ENCODE measurements at places on chromosomes 4 and X.

DNA sequence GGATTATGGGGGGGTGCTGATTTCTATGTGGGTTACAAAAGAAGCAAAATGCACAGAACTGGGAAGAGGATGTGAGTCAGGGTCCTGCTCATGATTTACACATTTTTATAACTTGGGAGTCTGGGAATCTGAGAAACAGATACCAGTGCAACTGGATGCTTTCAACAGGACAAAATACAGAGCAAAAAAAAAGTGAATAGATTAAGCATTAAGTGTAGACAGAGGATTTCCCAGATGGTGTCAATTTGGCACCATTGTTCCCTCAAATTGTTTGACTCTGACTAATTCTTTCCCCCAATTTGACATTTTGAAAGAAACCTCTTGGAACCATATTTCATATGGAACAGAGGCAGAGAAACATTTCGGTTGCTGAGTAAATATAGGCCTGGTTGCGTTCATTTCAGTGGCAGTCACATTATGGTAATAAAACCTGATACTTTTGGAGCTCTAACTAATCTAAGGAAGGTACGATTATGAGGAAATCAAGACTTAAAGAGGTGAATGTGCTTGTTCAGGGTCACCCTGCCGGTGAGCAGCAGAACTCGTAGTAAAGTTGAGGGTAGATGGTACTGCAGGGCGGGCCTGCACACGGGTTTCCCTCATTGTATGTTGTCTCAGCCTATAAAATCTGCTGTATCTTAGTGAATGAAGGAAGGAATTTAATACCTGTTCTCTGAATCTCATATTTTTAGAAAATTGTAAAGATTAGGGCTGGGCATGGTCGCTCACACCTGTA lies 18.7 kb upstream of the CDKL5 start:
- no peak for DNase-seq

DNA sequence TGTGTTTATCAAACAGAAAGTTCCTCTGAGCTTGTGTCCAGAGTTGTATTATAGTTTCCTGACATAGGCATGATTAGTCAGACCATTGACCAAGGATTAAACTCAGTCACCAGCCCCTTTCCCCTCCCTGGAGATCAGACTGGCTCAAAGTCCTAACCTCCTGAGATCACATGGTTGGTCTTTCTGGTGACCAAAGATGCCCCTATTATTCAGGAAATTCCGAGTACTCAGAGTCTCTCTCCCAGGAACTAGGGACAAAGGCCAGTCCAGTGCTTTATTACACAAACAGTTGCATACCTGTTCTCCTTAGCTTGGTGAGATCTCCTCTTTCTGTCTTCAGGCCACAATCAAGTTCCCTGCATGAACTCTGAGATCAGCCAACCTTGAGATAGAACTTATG lies 14.5 kb upstream of the ENPP6 start:
- no peak for DNase-seq

- no peak for DNase-seq
Measured at GRCh38 chr4:141905751-141906150, 269.4 kb downstream of the IL15 start.

DNA sequence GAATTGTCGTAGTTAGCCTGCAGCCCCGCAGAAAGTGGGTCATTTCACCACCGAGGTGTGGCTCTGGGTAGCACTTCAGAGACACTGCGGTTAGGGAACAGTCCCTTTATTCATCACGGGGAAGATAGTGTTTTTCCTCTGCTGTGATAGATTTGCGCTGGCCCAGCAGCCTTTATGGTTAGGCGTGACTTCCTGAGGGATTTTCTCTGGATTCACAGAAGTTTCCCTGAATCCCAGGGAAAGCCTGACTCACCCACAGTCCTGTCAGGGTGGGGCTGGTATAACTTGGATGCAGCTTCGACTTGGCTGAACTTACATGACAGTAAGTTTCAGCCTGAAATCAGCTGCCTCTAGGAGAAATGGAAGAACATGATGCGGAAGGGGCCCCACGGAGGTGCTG lies 196.3 kb upstream of the HHIP start:
- DNase-seq = no peak

DNA sequence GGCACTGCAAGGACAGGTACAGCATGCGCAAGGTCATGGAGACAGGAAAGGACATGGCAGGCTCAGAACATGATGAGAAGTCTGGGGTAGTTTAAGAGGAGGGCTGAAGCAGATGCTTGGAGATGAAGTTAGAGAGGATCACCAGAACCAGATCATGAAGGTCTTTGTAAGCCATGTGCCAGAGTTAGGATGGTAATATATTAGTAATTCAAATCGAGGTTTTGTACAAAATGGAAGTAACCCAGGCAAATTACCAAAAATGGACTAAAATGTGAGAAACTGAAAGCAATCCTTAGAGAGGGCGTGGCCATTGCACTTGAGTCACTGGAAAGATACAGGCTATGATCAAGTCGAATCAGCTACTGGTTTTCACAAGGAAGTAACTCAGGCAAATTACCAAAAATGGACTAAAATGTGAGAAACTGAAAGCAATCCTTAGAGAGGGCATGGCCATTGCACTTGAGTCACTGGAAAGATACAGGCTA lies 13.5 kb downstream of the RXFP1 start:
- DNase-seq = peak; percentile 98

DNA sequence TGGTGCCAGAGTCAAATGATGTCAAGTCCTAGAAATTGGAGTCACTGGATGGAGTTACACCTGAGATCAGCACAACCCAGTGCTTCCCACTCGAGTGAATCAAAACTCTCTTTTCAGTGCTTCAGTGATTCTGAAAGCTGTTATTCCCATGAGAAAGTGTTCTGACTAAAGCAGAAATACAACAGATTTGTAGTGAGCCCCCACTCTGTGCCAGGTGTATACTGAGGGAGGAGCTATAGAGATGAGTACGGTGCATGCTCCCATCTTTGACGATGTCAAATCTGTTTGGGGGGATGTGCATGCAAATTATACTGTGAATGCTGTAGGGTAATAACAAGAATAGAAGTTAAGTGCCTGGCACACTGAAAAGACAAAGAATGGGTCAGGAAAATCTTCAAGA lies 330.2 kb downstream of the HS3ST1 start:
- DNase-seq = no peak

DNA sequence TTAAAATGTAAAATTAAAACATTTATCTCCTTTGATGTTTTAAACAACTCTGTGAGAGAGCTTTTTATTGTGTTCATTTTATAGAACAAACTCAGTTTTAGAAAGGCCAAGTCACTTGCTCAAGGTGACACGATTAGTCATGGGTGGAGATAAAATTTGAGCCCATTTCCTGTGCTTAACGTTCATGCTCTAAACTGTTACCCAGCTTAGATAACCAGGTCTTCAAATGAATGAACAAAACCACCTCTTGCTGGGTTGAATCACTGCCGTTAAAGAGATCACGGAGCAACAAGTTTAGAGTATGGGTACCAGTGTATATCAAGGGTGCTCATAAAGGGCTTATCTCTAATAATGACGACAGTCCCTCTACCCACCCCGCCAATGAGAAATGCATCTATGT lies 10.2 kb upstream of the CASK start:
- peak; percentile 8 for DNase-seq

DNA sequence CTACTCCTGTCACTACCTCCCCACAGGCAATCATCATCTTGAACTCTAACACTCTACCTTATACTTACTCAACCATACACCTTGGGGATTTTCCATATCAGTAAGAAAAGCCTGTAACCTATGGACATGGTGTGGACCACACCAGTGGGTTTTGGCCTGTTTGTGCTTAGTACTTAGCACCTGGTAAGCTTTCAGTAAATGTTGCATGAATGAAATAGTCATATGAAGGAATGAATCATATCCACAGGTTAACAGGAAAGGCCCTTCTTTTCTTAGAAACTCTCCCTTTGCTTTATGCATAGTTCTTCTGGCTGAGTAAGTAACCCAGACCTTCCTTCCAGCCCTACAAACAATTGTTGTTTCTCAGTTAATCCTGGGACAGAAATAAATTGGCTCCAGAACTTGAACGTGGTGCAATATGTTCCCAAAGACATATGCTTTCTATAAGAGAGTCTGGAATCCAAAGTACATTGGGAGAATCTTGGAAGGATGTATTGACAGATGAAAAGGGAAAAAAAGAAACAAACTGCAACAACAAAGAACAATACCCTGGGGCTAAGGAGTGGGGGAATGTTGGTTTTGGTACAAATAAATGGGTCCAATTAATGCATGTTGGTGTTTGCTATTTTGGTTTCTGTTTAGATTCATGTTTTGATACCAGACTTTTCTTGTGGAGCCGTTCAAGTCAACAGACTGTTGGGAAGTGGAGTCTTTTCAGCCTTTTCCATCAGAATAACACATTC lies 27.8 kb downstream of the RASL11B start:
- DNase-seq = no peak

GRCh38 chr4:81522711-81523110 lies 51.0 kb upstream of the RASGEF1B start:
- no peak for DNase-seq

DNA sequence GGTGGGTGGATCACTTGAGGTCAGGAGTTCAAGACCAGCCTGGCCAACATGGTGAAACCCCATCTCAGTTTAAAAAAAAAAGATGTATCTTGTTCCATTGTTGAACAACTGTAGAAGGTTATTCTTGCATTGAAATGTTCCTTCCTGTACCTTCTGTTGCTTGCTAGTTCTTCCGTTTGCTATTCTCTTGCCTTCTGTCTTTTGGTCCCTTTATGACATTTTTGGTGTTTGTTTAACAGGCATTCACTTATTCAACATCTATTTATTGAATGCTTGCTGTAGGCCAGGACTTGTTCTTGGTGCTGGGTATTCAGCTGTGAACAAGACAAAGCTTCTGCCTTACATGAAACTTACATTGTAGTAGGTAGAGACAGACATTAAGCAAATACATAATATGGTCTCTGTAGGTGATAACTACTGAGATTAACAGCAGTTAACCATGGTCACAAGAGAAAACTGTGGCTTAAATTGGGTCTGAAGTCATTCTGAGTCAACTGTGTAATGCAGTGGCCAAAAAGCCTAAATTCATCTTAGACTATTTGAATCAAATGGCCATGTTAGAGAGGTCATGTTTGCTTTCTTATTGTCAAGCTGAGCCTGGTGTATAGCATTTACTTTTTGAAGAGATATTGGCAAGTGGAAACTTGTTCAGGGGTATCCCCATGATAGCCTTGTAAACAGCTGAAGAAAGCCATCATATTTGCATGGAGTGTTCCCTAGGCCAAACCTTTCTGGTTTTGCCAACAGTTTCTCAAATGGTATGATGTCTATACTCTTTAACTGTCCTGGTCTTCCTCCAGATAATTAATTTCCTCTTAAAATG lies 35.6 kb downstream of the GAB1 start:
- DNase-seq = no peak

GRCh38 chr4:24630937-24631336 lies 46.6 kb upstream of the DHX15 start:
- peak; percentile 27 for DNase-seq

- DNase-seq = no peak
Measured at GRCh38 chr4:64272432-64272831, 136.8 kb downstream of the TECRL start.

- no peak for DNase-seq
Measured at GRCh38 chr4:63831590-63832155, 577.6 kb downstream of the TECRL start.

DNA sequence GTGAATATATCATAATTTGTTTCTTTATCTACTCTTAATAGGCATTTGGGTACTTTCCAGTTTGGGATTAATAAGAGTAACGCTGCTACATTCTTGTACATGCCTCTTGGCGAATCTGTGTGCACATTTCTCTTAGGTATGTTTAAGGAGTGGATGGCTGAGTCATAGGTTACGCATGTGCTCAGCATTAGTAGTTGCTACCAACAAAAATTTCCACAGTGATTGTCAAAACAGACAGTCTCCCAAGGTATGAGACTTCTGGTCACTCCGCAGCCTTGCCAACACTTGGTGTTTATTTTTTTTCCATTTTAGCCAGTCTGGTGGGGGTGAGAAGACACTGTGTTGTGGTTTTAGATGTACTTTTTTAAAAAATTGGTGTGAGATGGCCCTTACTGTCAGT lies 44.6 kb downstream of the FGFBP1 start:
- no peak for DNase-seq

GRCh38 chr4:95295157-95295556 lies 253.6 kb downstream of the UNC5C start:
- no peak for DNase-seq

DNA sequence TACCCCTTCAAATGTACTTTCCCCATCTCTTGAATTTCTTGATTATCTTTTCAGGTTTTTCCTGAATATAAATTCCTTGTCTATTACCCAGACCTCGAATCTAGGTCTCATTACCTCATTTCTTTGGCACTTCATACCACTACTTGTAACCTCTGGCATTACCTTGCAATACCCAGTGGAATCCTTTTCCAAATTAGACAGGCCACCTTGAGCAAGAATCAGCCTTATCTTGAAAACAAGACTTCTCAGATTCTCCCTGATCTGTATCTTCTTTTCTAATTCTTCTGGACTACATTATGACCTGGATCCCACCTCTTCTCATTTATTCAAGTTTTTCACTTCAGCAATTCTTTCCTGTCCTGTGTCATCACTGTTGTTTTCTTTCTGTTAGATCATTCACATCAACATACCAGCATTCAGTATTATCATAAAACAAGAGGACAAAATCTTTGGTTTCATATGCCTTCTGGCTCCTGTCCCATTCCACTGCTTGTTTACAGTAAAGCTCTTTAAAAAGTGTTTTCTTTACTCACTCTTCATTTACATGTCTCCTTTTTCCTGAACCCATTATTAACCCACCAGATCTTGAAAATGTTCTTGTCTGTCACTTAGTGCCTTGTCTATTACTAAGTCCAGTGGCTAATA lies 275.6 kb upstream of the HS3ST1 start:
- DNase-seq = no peak

DNA sequence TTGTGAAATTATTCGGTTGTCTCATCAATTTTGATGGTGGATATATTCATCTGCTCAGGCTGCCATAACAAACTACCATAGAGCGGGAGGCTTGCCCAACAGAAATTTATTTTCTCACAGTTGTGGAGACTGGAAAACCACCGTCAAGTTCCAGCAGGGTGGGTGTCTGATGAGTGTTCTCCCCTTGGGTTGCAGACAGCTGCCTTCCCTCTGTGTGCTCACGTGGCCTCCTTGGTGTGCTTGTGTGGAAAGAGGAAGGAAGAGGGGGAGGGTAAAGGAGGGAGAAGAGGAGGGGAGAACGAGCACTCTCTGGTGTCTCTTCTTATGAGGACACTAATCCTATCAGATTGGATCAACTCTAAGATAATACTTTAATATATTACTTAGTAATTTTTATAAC lies 123.8 kb upstream of the TEX13D start:
- peak; percentile 57 for DNase-seq

- DNase-seq = no peak
Measured at GRCh38 chrX:16838202-16839066, 31.7 kb downstream of the RBBP7 start.

DNA sequence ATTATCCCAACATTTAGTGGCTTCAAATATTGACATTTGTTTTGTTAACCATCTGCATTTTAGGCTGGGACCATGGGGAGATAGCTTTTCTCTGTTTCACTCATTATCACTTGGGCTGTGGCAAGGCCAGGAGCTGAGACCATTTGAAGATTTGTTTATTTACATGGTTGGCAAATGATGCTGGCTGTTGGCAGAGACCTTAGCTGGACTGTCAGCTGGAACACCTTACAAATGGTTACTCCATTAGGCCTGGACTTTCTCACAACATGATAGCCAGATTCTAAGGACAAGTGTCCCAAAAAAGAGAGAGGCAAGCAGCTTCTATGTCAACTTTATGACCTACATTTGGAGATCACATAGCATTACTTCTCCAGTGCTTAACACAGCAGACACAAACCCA lies 130.4 kb downstream of the INPP4B start:
- no peak for DNase-seq

- DNase-seq = no peak
Measured at GRCh38 chr4:102392033-102392744, 46.9 kb upstream of the SLC39A8 start.

Data from OCI-M1 (cell line).